ENCODE measurements at places on chromosomes 5 and 9.

- no peak for DNase-seq
These were observed 21.3 kb downstream of the GPX3 start for GRCh38 chr5:151041577-151042268.

- no peak for DNase-seq
These were observed 203.1 kb upstream of the ACTBL2 start for GRCh38 chr5:57685516-57686255.

DNA sequence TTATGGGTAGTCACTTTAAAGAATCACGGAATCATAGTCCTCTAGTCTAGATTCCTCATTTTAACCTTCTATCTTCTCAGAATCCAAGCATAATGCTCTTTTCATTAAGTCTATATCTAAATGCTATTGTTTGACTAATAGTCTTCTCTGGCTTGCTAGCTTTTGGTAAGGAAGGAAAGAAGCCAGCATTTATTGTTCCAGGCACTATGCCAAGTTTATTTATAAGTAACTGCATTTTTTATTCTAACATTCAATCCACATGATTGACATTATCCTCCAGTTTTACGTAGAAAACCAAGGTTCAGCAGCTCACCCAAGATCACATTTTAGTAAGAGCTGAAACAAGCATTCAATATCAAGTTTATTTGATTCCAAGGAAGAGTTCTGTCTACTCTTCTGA is 254.2 kb downstream of the SAXO1 start:
- no peak for DNase-seq

DNA sequence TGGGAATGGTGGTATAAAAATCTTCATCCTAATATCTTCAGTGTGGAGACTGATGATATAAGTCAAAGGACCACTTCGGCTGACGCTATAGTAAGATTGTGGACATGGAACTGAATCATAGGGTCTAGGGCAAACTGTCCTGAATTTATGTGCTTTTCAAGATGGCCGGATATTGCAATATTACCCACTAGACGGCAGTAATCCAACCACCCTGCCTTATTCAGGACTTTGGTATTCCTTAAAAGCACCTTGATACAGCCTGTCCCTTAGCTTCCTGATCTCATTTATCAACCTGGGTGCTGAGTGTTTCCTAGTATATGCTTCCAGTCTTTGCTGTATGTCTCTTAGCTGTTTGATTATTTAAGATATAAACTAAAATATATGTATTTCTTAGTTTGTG is 71.2 kb upstream of the COX7C start:
- no peak for DNase-seq

DNA sequence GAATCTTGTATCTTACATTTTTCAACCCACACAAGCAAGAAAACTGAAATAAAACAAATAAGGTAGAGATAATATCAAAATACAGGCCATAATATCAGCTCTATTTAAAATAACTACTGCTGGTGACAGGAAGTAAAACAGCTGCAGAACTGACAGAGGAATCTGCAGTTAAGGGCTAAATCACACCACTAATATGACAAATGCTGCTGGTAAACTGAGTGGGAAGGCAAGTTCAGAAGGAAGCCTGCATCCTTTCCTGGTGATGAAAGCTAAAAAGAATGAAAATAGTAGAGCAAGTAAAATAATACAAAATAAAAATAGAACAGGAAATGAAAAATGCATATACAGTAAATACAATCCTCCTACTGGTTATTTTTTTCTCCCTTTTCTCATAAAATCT is 1293.7 kb upstream of the C9orf72 start:
- no peak for DNase-seq

DNA sequence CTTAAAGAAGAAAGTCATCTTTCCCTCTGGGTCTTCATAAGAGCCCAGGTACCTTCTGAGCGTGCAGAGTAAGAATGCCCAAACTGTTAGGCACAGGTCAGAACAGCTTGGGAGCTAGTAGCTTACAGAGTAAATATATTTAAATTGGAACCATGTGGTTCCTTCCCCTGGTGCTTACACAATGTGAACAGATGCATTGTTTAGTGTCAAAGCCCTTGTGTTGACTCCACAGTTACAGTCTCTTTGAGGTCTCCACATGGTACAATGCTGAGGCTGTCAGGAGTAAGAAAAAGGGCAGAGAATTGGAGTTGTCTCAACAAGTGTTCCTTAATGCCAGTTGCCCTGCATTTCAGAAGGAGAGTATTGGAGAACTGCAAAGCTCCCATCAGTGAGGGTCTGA is 188.5 kb downstream of the PAPPA start:
- DNase-seq = no peak

DNA sequence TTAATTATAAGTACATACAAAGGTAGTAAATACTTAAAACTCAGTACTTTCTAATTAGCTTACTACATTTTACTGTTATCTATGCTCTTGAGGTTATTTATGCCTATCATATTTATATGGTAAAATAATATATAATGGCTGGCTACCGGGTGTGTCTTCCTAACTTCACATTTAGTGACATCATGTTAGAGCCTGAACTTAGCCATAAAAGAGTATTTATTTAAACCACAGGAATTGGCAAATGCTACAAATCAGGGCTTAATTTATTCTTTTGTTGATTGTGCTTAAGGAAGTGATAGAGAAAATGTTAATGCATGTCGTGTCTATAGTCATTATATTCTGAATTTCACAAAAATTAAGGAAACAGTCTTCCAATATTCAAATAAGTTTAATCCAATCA is 73.1 kb downstream of the NDUFAF2 start:
- no peak for DNase-seq

GRCh38 chr9:12766357-12766756 is 8.5 kb upstream of the LURAP1L start:
- no peak for DNase-seq

DNA sequence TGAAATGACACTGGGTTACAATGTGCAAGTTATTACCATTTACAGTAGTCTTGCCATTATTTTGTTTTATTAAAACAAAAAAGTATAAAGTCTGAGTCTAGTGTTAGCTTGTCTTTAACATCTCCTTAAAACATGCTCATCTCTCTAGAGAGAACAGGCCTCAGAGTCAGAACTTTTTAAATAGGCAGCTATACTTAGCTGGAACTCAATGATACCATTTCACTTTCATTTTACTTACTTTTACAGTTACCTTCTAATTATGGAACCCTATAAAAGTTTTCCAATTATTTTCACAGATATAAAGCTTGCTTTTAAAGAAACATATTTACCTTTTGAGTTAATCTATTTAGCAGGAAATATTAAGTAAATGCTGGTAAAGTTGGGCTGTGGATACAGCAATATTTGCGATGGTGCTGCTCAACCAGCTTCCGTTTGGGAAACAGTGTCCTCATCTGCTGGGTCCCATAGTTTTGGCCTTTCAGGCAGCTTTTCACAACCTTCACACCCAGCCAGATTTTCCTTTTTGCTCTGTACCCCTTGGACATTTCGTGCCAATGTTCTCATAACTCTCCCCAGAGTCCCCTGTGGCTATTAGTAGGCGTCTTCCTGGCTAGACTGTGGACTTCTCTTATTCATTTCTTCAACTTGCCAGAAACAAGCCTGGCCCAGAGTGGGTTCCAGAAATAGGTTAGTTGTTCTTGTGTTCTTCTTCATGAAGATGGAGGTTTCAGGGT is 36.3 kb upstream of the UBTD2 start:
- DNase-seq = no peak

DNA sequence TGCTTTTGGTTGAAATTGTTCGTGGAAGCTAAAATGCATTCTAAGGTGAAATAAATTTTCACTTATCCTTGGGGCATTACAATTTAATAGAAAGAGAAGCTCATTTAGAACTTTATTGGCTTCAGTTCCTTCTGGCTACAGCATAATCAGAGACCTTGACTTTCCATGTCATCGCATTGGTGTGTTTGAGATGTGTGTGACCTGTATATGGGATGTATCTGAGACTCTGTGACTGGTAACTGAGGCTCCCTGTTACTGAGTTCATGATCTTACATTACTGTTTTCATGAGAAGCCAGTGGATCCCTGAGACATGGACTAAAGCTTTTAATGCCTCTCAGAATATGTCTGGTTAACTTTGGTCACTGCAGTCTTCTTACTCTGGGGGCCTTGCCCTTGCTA is 32.5 kb downstream of the SH3GL2 start:
- no peak for DNase-seq

- no peak for DNase-seq
These were observed 70.3 kb downstream of the PAPPA start for GRCh38 chr9:116223926-116224325.

- DNase-seq = no peak
These were observed 541 bp upstream of the TBCA start for GRCh38 chr5:77776554-77777206.

GRCh38 chr9:18441261-18441660 is 32.7 kb upstream of the ADAMTSL1 start:
- no peak for DNase-seq

- DNase-seq = no peak
These were observed 341.2 kb downstream of the TRIM32 start for GRCh38 chr9:117028103-117028858.
